ENCODE measurements at places on chromosomes 6 and 20.

DNA sequence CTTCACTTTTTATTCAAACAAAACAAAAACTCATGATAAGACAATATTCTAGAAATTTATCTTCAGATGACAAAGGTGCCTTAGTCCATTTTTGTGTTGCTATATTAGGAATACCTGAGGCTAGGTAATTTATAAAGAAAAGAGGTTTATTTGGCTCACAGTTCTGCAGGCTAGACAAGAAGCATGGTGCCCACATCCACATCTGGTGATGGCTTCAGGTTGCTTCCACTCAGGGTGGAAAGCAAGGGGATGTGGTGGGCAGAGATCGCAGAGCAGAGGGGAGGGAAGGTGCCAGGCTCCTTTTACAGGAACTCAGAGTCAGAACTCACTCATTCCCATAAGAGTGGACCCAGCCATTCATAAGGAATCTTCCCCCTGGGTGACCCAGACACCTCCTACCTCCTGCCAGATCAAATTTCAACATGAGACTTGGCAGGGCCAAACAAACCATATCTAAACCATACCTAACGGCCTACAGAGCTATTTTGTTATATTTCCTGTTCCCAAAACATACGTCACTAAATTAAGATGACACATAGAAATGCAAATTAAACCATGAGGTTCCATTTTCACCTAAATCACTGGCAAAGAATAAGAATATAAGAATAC lies 26.4 kb downstream of the ABHD12 start:
- no peak for DNase-seq

- no peak for DNase-seq
These were observed 146.2 kb upstream of the SMLR1 start for GRCh38 chr6:130681028-130681427.

DNA sequence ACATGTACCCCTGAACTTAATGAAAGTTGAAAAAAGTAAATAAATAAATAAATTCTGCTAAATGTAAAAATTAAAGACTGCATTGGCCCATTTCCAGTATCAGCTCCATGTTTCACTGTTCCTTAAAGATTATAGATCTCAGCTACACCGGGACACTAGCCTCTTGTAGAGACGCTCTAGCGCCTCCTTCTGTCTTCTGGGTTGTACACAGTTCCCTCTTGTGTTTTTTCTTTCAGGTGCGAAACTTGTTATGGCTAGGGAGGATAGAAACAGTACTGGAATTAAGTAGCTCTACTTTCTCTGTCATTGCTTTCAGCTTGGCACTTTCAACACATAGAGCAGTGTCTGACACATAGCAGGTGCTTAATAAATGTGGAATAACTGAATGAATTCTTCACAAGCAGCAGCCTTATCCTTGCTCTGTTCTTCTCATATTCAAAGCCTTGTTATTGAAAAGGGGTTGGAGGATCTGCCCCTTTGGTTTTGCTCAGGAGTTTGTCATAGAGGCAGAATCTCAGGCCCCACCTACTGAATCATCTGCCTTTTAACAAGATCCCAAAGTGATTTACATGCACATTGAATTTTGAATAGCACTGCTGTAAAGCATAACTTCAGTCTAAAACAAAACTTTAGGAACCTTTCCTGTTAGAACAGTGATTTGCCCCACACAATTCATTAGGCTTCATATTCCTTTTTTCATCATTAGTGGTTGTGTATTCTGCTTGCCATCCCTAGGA lies 92.3 kb downstream of the FIG4 start:
- DNase-seq = no peak

- DNase-seq = no peak
These were observed 157.1 kb downstream of the AKAP7 start for GRCh38 chr6:131292145-131292938.

DNA sequence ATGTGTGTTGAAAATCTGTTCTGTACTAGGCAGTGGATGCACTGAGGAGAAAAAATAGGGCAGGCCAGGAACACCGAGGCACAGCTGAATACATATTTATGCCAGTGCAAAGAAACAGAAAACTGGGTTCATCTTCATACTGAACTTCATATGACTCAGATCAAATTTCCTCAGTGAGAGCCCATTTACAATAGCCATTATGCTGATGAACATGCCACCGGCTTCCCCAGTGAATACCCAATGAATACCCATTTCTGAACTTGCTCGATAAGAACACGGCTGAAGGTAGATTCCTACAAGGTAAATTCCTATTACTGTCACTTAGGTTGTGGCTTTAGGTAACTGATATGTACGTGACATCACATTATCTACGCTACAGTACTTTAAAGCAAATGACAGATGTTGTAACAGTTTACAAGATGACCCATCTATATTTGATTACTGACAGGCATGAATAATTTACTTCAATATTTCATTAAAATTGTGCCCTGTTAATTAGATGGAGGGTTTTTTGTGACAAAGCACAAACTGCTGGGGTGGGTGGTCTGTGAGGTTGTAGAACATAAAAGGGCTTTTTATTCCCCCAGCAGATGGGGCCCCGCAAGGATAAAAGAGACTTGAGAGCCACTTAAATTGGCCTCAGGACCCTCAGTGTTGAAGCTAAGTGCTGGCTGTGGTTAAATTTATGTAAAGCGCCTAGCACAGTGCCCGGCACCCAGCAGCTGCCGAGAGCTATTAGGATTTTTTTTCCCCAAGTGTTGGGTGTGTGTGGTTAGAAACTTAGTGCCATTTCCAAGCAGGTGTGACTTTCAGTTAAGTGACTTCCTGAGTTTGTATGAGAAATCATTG lies 264.5 kb downstream of the CD83 start:
- no peak for DNase-seq

DNA sequence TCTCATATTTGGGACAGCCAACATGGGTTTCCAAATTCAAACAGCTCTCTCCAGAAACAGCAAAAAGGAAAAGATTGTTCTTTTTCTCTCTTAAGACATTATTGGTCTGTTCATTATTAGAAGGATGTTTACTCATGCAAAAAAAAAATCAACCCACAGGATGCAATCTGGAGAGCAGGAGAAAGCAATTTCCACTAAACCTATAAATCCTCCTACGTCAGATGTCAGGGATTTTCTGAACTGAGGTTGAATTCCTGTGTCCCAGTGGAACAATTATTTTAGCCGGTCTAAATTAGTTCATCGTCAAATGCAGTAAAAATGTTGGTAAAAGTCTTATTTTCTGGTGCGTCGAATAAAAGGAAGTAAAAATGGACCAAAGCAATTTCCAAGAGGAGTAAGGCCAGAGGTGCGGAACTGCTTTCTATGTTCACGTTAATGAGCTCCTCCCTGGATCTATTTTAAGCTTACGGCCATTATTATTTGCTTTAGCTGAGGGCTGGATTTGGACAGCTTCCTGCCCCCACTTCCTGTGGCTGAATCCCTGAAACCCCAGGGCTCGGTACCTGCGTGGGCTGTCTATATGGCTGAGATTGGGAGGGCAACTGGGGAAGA lies at the start of gene GABRR1:
Gene GABRR1, minus strand, starts transcription at position 60 of the 612 bp plus-strand sequence. Its CDS starts 36 bp downstream, at position 24.
- DNase-seq = no peak

DNA sequence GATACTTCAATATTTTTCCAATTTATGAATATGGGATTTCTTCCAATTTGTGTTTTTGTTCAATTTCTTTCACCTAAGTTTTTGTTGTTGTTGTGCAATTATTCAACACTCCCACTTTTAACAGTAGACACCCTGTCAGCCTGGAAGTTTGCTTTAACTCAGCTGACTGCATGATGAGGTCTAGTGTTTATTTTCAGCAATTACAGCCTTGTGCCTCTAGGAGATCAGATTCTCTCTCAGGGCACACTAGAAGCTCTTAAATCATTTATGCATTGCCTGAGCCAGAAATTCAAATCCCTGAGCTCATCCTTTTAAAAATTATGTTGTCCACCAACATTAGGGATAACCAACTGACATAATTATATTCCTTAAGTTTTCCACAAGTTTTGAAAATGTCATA lies 85.7 kb downstream of the MRAP2 start:
- no peak for DNase-seq
